ENCODE measurements at places on chromosomes 2 and 18. TPM values are rescaled to one million over a fixed set of nuclear protein-coding genes. Genes with fewer than 3 reads are reported as not detected.

GRCh38 chr2:220521551-220521950 lies 894.1 kb downstream of the SLC4A3 start:
- H3K27me3 ChIP-seq = no peaks in the 10 kb centered on the region
- DNase-seq = no peak
- no peaks in the 10 kb centered on the region for H3K4me1 ChIP-seq
- H3K36me3 ChIP-seq = no peaks in the 10 kb centered on the region

- H3K36me3 ChIP-seq = no peaks in the 10 kb centered on the region
- H3K27me3 ChIP-seq = no peaks in the 10 kb centered on the region
- DNase-seq = no peak
- H3K4me1 ChIP-seq = no peaks in the 10 kb centered on the region
Observed at GRCh38 chr2:155690785-155691184, 641.7 kb downstream of the NR4A2 start.

- no peak for DNase-seq
- no peaks in the 10 kb centered on the region for H3K4me1 ChIP-seq
- no peak overlapping the region for H3K4me3 ChIP-seq
- no peak overlapping the region for H3K27ac ChIP-seq
Observed at GRCh38 chr2:33068261-33068660, 121.5 kb downstream of the LTBP1 start.

DNA sequence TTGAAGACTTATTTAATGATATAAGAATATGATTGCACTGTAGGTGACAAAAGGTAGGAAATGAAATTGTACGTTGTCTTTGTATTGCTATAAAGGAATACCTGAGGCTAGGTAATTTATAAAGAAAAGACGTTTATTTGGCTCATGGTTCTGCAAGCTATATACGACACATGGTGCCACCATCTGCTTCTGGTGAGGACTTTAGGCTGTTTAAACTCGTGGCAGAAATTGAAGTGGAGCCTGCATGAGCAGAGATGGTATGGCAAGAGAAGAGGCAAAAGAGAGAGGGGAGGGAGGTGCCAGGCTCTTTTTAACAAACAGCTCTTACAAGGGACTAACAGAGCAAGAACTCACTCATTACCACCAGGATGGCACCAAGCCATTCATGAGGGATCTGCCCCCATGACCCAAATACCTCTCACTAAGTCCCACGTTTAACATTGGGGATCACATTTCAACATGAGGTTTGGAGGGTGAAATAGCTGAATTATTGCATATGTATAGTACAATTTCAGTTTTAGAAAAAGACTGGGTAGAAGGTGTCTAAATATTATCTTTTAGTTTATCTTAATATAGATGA lies 86.8 kb downstream of the GULP1 start:
- no peak overlapping the region for H3K4me3 ChIP-seq
- no peak overlapping the region for H3K27ac ChIP-seq
- no peaks in the 10 kb centered on the region for H3K4me1 ChIP-seq
- no peaks in the 10 kb centered on the region for H3K36me3 ChIP-seq
- no peak for DNase-seq
- no peaks in the 10 kb centered on the region for H3K27me3 ChIP-seq

DNA sequence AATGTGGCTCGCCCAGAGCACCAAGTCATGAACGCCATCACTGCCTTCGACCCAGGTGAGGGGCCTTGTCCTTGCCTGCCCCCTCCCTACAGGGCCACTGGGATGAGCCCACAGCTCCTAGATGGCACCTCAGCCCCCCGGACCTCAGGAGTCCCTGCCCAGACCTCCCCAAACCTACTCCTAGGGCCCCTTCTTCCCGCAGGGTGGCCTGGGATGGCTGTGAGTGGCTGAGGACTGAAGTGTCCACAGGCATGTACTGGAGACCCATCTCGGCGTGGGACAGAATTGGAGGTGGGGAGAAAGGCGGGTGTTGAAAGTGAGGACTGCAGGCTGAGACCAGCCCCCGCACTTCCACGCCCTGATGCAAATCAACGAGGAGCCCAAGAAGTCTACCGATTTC lies 2.8 kb upstream of the TUBB6 start:
- no peak overlapping the region for H3K27ac ChIP-seq
- peak; percentile 56 for DNase-seq
- H3K4me3 ChIP-seq = no peak overlapping the region
- H3K36me3 ChIP-seq = no peaks in the 10 kb centered on the region
- peaks cover 40% of the 10 kb centered on the region for H3K4me1 ChIP-seq

- peaks cover 65% of the 10 kb centered on the region for H3K4me1 ChIP-seq
- peak overlapping the region; percentile 46 for H3K27ac ChIP-seq
- peaks cover 4% of the 10 kb centered on the region for H3K27me3 ChIP-seq
- peak overlapping the region; percentile 92 for H3K4me3 ChIP-seq
- peak; percentile 92 for DNase-seq
- no peaks in the 10 kb centered on the region for H3K36me3 ChIP-seq
Observed at GRCh38 chr2:10303694-10304378, 1.1 kb downstream of the HPCAL1 start.

GRCh38 chr2:27489118-27489497 lies 435 bp downstream of the IFT172 start:
- H3K4me1 ChIP-seq = peaks cover 49% of the 10 kb centered on the region
- no peaks in the 10 kb centered on the region for H3K36me3 ChIP-seq
- H3K27me3 ChIP-seq = peaks cover 5% of the 10 kb centered on the region
- DNase-seq = no peak

DNA sequence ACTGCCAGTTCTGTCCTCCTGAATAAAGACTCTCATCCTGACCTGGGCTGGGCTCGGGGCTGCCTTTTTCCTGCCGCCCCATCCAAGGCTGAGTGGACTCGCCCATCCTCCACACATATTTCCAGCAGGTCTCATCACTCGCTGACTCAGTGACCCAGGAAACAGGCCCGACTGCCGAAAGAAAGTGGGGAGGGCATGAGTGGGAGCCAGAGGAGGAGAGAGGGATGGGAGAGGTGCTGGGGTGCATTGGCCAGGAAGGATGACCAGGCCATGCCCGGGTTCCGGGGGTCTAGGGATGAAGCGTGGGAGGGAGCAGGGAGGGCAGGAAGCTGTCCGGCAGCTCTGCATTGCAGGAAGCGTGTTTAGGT lies 66.7 kb downstream of the TWIST2 start:
- H3K27me3 ChIP-seq = no peaks in the 10 kb centered on the region
- H3K36me3 ChIP-seq = no peaks in the 10 kb centered on the region
- H3K4me1 ChIP-seq = no peaks in the 10 kb centered on the region
- peak; percentile 51 for DNase-seq
- H3K27ac ChIP-seq = no peak overlapping the region
- H3K4me3 ChIP-seq = no peak overlapping the region

GRCh38 chr2:235394278-235394828 lies 99.5 kb upstream of the AGAP1 start:
- H3K27me3 ChIP-seq = no peaks in the 10 kb centered on the region

DNA sequence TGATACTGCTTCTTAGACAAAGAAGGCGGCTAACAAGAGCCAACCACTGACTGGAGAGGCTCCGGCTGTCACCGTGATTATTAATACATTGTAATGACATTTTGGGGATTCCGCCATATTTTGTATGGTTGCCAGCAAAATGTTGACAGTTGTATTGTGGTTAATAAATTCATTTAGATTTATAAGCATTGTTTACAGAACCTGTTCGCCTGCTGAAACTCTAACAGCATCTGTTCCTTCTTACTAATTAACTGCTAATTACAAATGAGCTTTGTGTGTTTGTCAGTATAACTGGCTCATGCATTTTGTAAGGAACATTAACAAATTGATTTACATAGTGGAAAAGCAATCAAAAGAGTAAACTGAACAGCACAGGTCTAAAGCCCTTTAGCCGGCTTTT lies 332.4 kb downstream of the GBX2 start:
- no peaks in the 10 kb centered on the region for H3K36me3 ChIP-seq
- DNase-seq = no peak
- no peak overlapping the region for H3K27ac ChIP-seq
- no peaks in the 10 kb centered on the region for H3K27me3 ChIP-seq
- H3K4me1 ChIP-seq = no peaks in the 10 kb centered on the region

GRCh38 chr2:68292108-68292710 lies 27.5 kb downstream of the CNRIP1 start:
- H3K27me3 ChIP-seq = no peaks in the 10 kb centered on the region
- no peaks in the 10 kb centered on the region for H3K36me3 ChIP-seq
- no peak overlapping the region for H3K27ac ChIP-seq

DNA sequence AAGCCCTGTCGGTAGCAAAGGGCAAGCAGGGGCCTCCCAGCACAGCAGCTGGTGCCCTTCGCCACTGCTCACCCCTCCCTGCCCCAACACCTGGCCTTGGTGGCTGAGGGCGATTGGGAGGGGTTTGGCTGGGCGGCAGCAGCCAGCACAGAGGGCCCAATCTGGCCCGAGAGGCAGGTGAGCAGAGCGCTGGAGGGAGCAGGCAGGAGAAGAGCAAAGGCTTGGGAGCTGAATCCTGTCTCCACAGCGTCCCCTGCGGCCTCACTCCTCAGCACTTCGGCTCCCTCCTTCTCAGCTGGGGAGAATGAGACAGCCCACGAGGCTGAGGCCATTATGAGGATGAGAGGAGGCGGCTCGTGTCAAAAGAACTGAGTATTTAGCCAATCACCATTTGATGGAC lies 74.9 kb upstream of the TAF1B start:
- H3K4me3 ChIP-seq = no peak overlapping the region
- no peaks in the 10 kb centered on the region for H3K27me3 ChIP-seq
- H3K4me1 ChIP-seq = no peaks in the 10 kb centered on the region
- peak; percentile 66 for DNase-seq
- no peaks in the 10 kb centered on the region for H3K36me3 ChIP-seq
- H3K27ac ChIP-seq = no peak overlapping the region

GRCh38 chr2:68806511-68807109 lies 64.6 kb downstream of the BMP10 start:
- H3K36me3 ChIP-seq = peaks cover 57% of the 10 kb centered on the region
- no peaks in the 10 kb centered on the region for H3K27me3 ChIP-seq
- DNase-seq = no peak
- H3K4me3 ChIP-seq = no peak overlapping the region
- peak overlapping the region; percentile 64 for H3K27ac ChIP-seq
- H3K4me1 ChIP-seq = peaks cover 43% of the 10 kb centered on the region

- DNase-seq = peak; percentile 48
- H3K27ac ChIP-seq = no peak overlapping the region
- no peak overlapping the region for H3K4me3 ChIP-seq
- H3K36me3 ChIP-seq = no peaks in the 10 kb centered on the region
- H3K27me3 ChIP-seq = no peaks in the 10 kb centered on the region
Observed at GRCh38 chr2:42969231-42970150, 177.1 kb upstream of the HAAO start.

The DNAJC5G gene
- not detected for total RNA-seq

The LAMA3 gene
- 4.9 TPM for total RNA-seq

The CIB4 gene
- not detected for total RNA-seq

The HTRA2 gene
- 34.2 TPM for total RNA-seq

The ZSWIM2 gene
- total RNA-seq = not detected

The AQP4 gene
- 3.0 TPM for total RNA-seq

Data from spleen (tissue), 13 donors.